Upper lobe of left lung (tissue), 6 donors: ENCODE measurements at places on chromosomes 11 and 22. TPM values are rescaled to one million over a fixed set of nuclear protein-coding genes. Genes with fewer than 3 reads are reported as not detected.

- H3K27me3 ChIP-seq, result no peaks in the 10 kb centered on the region
- no peak for DNase-seq
- peak overlapping the region; percentile 85 for H3K4me3 ChIP-seq
- H3K36me3 ChIP-seq, result no peaks in the 10 kb centered on the region
Observed at GRCh38 chr22:26589367-26589844, 526 bp downstream of the TPST2 start.

- no peak overlapping the region for H3K27ac ChIP-seq
- H3K27me3 ChIP-seq, result no peaks in the 10 kb centered on the region
- no peaks in the 10 kb centered on the region for H3K4me1 ChIP-seq
- DNase-seq, result no peak
- no peak overlapping the region for H3K4me3 ChIP-seq
- peaks cover 13% of the 10 kb centered on the region for H3K36me3 ChIP-seq
Observed at GRCh38 chr11:36278531-36279282, 10.5 kb downstream of the COMMD9 start.

GRCh38 chr11:102957953-102958352 lies 2.4 kb upstream of the MMP13 start:
- H3K27ac ChIP-seq, result no peak overlapping the region
- H3K4me1 ChIP-seq, result no peaks in the 10 kb centered on the region
- no peak overlapping the region for H3K4me3 ChIP-seq
- no peaks in the 10 kb centered on the region for H3K27me3 ChIP-seq

DNA sequence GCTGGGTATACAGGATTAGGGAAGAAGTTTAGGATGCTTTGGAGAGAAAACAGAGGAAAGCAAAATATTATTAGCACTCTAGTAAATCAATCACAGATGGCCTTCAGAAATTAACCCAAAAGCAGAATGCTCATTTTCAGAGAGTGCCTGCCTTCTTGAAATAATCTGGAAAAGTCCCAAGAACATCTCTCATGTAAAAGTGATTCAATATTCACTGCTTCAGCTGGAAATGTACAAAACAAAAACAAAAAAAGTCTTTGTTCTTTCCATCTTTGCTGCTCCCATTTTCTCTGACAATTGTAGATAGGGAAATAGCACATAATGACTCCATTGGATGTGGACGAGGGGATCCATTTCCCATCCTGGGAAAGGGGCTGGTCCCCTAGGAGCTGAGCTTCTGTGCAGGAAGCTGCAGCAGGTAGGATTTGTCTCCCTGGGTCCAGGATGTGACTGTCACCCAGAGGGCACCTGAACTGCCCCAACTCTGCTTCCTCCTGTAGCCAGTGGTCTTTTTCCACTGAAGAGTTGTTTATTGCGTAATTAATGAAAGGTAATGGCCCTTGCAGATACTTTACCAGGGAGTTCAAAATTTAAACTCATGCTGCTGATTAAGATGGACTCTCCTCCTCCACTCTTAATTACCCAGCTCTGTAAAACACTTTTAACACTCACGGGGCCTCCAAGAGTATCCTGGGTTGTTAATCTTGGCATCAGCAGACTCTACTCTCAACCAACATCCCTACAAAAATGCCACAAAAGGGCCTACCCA lies 57.9 kb downstream of the SC5D start:
- H3K4me3 ChIP-seq, result no peak overlapping the region
- H3K4me1 ChIP-seq, result no peaks in the 10 kb centered on the region
- no peak for DNase-seq

Gene GRM5
- 0.34 TPM for total RNA-seq

GRCh38 chr11:1600626-1601025 lies 2.5 kb upstream of the KRTAP5-2 start:
- no peak for DNase-seq
- no peak overlapping the region for H3K4me3 ChIP-seq
- no peaks in the 10 kb centered on the region for H3K36me3 ChIP-seq
- no peak overlapping the region for H3K27ac ChIP-seq
- H3K27me3 ChIP-seq, result no peaks in the 10 kb centered on the region
- no peaks in the 10 kb centered on the region for H3K4me1 ChIP-seq

DNA sequence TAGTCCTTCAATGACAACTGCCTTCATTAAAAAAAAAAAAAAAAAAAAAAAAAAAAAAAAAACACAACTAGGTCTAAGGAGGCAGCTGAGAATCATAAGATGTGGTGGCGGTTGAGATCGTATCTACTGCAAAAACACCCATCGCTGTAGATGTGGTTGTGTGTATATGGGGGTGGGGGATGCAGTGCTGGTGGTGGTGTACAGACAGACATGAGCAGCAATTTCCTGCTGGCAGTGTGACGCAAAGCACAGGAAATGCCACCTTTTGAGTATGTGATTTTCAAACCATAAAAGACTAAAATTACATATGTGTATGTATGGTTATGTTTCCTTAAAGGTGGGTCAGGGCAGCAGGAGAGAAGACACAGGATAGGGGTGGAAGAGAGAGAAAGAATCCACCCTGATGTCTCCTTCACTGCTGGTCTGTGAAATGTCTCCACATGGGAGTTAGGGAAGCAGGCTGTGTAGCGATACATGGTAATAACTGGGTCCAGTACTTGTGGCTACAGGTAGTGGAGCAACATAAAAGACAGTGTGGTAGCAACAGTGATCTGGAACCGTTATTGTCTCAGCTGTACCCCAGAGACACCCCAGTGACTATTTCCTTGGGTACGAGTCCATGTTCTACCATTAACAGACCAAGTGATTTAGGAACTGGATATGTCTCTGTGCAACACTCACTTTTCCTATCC lies 57.9 kb downstream of the SYTL2 start:
- no peaks in the 10 kb centered on the region for H3K27me3 ChIP-seq
- H3K36me3 ChIP-seq, result no peaks in the 10 kb centered on the region

Gene C11orf24
- total RNA-seq, result 17.8 TPM

DNA sequence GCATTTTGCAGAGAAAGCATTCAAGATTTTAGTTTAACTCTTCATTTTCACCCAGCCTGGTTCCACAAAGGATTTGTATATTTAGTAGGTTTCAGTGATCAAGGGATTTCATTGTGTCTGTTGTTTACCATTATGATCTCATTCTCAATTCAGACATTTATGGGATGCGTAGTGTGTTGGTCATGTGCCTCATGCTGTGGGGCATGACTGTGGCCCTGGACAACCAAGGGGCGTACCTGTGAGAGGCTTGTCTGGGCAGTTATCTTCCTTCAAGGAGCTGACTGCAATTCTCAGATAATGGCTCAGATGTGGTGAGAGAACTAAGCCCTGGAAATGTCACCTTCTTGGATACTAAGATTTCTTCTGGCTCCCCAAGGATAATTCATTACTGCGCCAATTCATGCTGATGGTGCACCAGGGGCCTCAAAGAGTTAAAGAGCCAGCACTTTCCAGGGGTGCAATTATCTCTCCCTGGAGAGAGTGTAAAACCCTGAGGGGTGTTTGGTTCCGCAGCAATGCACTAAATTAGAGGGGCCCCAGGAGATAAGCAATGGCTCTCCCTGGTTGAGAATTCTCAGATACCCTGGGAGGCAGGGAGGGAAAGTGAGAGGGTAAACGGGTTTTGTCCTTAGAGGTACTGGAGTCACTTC lies 32.2 kb downstream of the SLC6A5 start:
- H3K36me3 ChIP-seq, result no peaks in the 10 kb centered on the region
- H3K4me3 ChIP-seq, result no peak overlapping the region
- H3K4me1 ChIP-seq, result no peaks in the 10 kb centered on the region
- H3K27ac ChIP-seq, result no peak overlapping the region
- no peaks in the 10 kb centered on the region for H3K27me3 ChIP-seq
- DNase-seq, result no peak

DNA sequence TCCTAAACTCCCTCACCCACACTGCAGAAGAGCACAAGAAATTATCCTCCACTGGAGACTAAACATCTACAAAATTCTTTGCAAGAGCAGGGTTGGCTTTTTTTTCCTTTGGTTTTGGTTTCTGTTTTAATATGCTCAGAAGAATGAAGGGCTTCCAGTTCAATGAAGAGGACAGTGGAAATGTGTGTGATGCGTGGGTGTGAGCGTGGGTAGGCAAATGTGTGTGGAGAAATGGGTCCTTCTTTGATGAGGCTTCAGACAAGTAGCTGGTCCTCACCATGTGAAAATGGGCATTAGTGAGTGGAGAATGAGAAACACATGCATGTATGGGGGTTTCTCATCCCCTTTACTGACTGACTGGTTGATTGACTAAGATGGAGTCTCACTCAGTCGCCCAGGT lies 263.3 kb upstream of the SYN3 start:
- no peak overlapping the region for H3K27ac ChIP-seq
- H3K4me3 ChIP-seq, result no peak overlapping the region
- H3K36me3 ChIP-seq, result no peaks in the 10 kb centered on the region
- H3K27me3 ChIP-seq, result no peaks in the 10 kb centered on the region

Gene MS4A4E
- 27.2 TPM for total RNA-seq

GRCh38 chr11:134599299-134599771 lies 187.3 kb upstream of the B3GAT1 start:
- no peaks in the 10 kb centered on the region for H3K36me3 ChIP-seq
- H3K4me1 ChIP-seq, result no peaks in the 10 kb centered on the region
- DNase-seq, result no peak
- H3K27me3 ChIP-seq, result no peaks in the 10 kb centered on the region

DNA sequence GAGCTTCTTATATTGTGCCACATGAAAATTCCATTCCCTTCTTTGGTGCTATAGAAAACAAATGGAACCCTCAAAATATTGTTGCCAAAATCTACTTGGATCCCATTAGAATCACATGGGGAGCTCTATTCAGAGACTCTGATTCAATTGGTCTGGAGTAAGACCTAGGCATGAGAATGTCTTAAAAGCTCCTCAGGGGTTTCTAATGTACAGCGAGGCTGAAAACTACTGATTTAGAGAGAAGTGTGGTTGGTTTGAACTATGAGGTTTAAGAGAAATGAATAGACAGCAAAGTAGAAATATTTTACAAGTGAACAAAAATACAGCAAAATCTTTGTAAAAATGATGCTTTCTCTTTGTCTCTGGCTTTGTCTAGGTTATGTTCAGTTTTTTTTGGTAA lies 514.7 kb downstream of the CNTN5 start:
- no peaks in the 10 kb centered on the region for H3K27me3 ChIP-seq
- no peaks in the 10 kb centered on the region for H3K36me3 ChIP-seq
- no peak overlapping the region for H3K27ac ChIP-seq
- no peak overlapping the region for H3K4me3 ChIP-seq

- no peak for DNase-seq
- H3K4me1 ChIP-seq, result peaks cover 8% of the 10 kb centered on the region
- H3K36me3 ChIP-seq, result no peaks in the 10 kb centered on the region
- H3K27ac ChIP-seq, result no peak overlapping the region
- H3K4me3 ChIP-seq, result no peak overlapping the region
Observed at GRCh38 chr11:17230867-17231851, 23.4 kb upstream of the PIK3C2A start.

- peaks cover 48% of the 10 kb centered on the region for H3K4me1 ChIP-seq
- H3K36me3 ChIP-seq, result peaks cover 5% of the 10 kb centered on the region
- peak overlapping the region; percentile 100 for H3K4me3 ChIP-seq
- no peaks in the 10 kb centered on the region for H3K27me3 ChIP-seq
- no peak for DNase-seq
Observed at GRCh38 chr11:66072518-66072917, 2.4 kb downstream of the PACS1 start.

DNA sequence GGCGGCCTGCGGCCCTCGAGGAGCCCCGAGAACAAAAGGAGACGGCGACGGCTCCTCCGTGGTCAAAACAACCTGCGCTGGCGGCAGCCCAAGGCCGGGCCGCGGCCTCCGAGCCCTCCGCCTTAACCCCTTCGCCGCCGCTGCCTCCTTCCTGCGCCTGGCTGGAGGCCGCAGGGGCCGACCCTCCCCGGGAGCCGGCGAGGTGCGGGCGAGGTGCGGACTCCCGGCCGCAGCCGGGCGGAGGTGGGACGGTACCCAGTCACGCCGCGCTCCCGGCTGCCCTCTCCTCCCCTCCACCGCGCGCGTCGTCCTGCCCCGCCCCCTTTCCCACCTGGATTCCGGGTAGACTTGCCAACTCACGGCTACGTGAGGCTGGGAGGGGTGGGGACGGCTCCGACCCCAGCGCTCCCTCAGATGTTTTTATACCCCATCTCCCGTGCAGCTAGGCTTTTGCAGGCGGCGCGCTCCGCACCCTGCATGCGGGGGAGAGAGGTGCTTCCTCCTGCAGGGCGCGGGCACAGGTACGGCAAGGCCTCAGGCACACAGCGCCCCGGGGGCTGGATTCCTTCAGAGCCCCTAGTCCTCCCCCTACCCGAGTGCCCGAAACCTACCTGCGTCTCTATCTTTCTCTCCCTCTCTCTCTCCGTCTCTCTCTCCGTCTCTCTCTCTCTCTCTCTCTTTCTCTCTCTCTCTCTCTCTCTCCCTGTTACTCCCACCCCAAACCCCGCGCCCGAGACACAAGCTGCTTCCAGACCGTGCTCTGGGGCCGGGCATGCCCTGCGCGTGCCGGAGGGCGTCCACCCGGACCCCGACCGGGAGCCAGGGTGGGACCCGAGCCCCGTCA lies 2.0 kb downstream of the PDGFB start:
- peak overlapping the region; percentile 74 for H3K27ac ChIP-seq
- DNase-seq, result peak; percentile 86
- peaks cover 85% of the 10 kb centered on the region for H3K4me1 ChIP-seq

DNA sequence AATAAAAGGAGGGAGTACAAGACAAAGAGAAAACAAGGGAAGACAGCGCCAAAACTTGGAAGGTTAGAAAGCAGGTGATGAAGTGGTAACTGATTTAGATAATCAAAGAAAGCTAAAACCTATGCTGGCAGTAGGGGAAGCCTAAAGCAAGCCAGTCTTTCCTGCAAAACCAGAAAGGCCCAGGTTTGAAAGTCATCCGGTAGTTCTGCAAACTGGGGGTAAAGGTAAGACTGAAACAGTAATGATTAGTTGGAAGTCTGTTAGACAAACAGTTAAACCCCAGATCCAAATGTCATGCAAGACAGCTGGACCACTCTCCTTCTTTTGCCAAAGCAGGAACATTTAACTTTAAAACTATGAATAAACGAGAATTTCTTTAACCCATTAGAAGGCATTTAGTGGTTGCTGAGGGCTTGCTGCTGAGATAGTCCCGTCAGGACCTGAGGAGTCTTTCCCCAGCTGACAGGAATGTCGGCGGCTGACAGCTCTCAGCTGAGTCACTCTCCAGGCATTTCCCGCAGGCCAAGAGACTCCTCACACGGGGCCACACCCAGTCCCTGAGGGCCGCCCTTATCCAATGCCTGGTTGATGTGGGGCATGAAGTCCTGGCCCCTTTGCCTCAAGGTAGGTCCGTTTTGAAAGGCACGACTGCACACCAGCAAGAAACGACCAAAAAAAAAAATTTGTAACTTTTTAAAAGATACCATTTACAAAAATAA lies 36.3 kb upstream of the CFAP300 start:
- H3K4me3 ChIP-seq, result no peak overlapping the region
- peaks cover 20% of the 10 kb centered on the region for H3K4me1 ChIP-seq
- no peaks in the 10 kb centered on the region for H3K27me3 ChIP-seq
- DNase-seq, result peak; percentile 89

DNA sequence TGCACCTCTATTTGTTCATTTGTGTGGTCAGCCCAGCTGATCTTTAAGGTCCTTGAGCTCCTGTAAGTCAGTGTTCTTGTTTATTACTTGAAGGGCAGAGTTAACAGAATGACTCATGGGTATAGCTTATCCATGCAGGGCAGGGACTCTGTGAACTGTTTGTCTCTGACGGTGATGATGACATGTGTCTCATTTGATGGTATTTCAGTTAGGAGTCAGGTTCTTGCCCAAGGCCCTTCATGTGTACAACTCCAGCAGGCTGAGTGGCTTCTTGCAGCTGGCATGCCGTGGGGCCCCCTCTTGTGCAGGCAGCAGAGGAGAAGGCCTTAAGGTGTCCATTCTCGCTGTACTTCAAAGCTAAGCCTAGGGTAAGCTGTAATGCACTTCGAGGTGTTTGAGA lies 165.1 kb downstream of the DBX1 start:
- DNase-seq, result peak; percentile 27
- H3K36me3 ChIP-seq, result no peaks in the 10 kb centered on the region
- no peaks in the 10 kb centered on the region for H3K27me3 ChIP-seq
- H3K27ac ChIP-seq, result no peak overlapping the region
- H3K4me3 ChIP-seq, result no peak overlapping the region
- peaks cover 9% of the 10 kb centered on the region for H3K4me1 ChIP-seq

Gene RFPL2
- total RNA-seq, result not detected
